ENCODE measurements at places on chromosomes 5 and 9. TPM values are rescaled to one million over a fixed set of nuclear protein-coding genes. Genes with fewer than 3 reads are reported as not detected.

ZNF366 gene
- total RNA-seq = not detected

GFPT2 gene
- 7.9 TPM for total RNA-seq

GARIN3 gene
- not detected for total RNA-seq

SPINK6 gene
- total RNA-seq = not detected

CATSPER3 gene
- not detected for total RNA-seq

FAM78A gene
- total RNA-seq = 44.2 TPM

ANKRD55 gene
- not detected for total RNA-seq

CYLC2 gene
- not detected for total RNA-seq

DNA sequence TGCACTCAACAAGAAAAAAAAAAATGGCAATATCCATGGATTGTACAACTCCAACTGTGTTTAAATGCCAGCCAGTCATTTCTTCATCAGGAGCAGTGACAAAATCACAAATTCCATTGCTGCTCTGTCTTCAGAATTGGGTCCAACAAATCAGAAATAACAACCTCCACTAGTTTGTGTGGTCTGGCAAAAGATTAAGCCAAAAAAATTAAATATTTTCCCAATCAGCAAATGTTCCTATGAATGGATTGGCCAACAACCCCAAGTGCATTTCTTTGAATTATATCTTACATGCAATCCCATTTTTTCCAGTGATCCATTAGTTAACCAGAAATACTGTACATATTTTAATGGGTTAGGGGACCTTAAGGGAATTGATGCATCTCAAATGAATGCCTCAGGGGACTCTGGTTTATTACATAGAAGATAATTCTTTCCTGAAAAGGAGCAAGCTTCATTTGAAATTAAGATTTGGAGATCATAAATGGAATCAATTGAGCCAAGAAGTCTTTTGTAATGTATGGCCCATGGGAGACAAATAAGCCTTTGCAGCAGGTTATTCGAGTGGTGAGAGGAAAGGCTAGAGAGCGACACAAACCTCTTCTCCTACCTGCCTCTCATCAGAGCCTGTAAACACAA, 131.8 kb downstream of the TLE1 start:
- no peak for DNase-seq

DNA sequence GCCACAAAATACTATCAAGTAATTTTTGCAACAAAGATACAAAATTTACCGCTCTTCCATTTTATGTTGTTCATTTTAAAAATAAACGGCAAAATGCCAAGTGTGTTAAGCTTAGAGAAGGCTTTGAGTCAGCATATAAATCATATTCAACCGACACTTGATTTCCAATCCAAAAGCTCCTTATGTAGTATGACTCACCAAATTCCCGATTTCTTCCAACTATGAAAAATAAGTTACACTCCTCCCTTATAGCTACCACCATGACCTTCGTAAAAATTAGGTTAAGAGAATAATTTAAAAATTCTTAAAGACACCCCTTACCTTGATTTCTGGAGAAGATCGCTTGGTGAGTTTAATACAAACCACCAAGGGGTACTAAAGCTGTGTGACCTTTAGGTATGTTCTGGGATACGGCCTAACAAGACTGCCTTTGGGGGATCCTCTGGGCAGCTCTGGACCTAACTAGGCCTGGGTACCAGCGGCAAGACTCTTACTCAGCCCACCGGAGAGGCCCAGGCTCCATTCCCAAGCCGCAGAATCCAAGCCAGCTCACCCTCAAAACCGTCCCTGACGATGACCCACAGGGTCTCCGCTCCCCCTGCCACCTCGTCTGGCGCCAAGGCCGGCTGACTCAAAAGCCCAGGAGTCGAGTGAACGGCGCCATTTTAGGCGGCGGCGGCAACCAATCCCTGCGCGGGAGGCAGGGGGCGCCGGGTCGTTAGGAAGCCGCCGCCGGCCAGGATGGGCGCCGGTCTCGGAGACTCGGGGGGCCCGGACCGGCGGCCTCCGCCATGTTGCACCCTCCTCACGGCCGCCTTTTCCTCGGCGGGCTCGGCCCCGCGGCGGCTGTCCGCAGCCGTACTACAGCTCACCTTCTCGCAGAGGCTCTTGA, 739 bp downstream of the PPP2CA start:
- peak; percentile 63 for DNase-seq

DNA sequence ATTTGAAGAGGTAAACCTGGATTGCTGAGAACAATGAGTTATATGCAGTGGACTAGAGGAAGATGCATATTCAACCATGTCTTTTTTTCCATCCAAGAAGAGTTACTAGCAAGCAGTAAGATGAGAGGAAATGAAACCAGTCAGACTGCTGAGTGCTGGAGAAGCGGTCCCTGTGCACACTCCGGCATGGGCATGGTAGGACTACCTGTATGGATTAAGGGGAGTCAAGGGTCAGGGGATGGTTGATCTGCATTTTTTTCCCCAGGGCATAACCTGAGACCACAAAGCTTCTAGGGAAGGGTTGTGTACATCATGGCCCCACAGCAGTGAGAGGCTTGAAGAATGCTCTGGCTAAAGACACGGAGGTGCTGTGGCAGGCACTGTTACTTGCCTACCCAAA, 76.6 kb upstream of the ZNF169 start:
- no peak for DNase-seq

- DNase-seq = no peak
These were observed 84.9 kb downstream of the KLHL3 start for GRCh38 chr5:137651022-137651421.

DNA sequence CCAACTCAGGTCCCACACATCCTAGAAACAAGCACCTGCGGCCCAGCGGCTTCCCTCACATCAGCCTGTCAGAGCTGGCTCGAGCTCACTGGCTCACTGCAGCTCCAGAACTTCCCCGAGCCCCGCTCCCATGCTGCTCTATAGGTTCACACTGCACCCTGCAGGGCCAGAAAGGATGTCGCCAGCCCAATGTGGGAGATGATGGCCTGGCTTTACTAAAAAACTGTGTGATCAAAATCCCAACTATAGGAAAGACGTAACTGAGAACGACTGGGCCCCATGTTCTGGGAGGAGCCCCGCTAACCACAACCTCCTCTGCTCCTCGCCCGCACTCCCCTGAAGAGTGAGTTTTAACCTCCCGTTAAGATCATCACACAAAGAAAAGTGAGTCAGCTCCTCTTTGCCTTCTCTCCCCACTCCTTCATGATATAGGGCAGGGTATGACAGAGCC, 4.6 kb downstream of the SURF4 start:
- peak; percentile 83 for DNase-seq

- DNase-seq = no peak
These were observed 315.0 kb downstream of the EDIL3 start for GRCh38 chr5:84069608-84070179.

DNA sequence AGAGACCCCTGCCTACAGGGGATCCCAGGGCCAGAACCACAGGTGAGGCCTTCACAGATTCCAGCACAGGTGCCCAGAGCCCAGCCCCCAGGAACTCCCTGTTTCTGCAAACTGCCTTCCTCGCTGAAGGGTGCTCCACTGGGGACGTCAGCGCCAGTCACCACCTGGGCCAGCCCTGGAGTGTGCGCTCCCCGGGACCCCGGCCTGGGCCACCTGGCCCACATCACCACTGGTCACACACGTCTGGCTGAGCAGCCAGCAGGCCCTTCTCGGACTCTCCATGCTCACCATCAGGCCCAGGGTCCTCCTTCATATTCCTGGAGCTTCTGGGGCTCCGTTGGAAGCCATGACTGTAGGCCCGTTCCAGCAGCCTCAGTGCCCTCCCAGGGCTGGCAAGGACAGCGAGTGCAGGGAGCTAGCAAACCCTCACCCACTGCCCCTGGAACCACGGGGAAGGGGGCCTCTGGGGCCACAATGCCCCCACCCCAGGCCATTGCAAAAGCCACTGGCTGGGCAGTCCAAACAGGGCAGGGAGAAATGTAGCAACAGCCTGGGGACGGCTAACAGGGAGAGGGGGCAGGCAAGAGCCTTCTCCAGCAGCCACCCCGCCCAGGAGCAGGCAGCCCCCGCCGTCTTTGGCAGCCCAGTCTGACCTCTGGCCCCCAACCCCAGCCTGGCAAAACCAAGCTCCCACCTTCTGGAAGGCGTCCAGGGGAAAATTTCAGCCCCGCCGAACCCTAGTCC, 1.3 kb downstream of the AGPAT2 start:
- DNase-seq = no peak

GRCh38 chr5:130995254-130995515, 169.9 kb downstream of the HINT1 start:
- no peak for DNase-seq

- DNase-seq = peak; percentile 83
These were observed 69.2 kb upstream of the CCDC180 start for GRCh38 chr9:97237951-97238889.

DNA sequence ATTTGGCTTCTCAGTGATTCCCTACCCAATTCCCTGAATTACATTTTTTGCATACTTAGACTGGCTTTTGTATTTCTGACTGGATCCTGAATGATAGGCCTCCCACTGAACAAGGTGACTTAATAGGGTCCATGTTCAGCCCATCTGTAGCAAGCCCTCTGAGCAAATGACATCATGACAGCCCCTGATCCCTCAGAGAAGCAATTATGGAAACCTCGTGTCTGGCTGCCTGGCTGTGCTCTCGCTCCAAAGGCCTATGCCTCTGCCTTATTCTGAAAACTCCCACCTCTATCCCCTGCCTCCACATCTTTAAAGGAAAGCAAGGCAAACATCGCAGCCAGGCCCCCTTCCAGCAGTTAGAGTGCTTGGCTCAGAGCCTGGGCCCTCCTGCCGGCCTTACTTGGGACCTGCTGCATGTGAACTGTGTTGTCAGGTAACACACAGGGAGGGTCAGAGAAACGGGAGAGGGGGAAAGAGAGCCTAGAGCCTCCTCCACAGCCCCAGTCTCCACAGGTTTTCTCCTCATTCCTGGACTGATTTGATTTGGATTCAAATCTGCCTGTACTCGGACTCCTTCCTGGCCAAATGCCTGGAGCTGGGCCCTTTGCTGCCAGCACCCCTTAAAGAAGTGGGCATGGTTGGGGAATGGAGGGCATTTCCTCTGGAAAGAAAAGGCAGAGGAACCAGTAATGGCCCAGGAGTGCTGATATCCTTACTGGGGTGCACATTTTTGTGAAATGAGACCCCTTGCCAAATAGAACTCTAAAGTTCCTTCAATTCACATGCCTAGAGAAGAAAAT, 3.8 kb downstream of the DCANP1 start:
- DNase-seq = peak; percentile 39

DNA sequence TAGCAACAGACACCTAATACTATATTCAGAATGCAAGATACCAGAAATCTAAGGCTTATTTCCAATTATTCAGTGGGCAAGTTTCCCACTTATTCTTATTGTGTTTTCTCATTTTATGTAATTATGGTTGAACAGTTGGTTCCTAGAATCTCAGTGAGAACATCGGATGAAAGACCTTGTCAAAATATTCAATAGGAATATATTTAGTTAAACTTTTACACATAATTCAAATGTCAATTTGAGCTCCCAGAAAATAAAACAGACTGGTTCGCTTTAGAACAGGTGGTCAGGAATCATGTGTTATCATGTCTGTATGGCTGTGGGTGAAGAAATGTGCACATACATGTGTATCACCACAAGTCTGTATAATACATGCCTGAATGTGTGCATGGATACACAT, 447.8 kb downstream of the MED10 start:
- no peak for DNase-seq

- no peak for DNase-seq
These were observed 26.7 kb upstream of the PSD2 start for GRCh38 chr5:139768807-139769465.

GRCh38 chr9:98678244-98678842, 30.4 kb downstream of the GABBR2 start:
- no peak for DNase-seq
